Putamen (tissue), 1 donor: ENCODE measurements at places on chromosomes 7 and 10.

DNA sequence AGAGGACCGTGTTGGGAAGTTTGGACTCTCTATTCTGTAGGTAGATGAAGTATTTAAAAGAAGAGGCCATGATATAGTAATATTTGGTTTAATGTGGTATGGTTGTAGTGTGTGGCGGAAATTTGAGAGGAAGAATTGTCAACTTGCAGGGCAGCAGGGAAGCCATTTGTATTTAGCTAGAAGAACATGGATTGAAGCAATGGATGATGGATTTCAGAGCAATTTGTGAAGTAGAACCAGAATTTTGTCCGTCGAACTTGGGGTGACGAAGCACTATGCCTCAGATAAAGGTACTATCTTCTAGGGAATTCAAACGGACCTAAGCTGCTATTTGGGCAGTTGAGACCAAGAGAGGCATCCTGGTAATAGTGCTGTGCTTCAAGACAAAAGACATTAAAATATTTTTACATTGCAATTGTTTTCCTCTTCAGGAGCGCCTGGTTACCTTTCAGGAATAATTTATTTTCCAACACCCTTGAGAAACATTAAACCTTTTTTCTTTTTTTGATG is 615 bp upstream of the WBP1L start:
- DNase-seq = no peak

- no peak for DNase-seq
These were observed 78.3 kb upstream of the LRRC17 start for GRCh38 chr7:102834466-102834865.

GRCh38 chr10:119020627-119020946 is 8.9 kb upstream of the NANOS1 start:
- DNase-seq = no peak

- DNase-seq = no peak
These were observed 48.1 kb downstream of the PDLIM1 start for GRCh38 chr10:95242581-95243317.

GRCh38 chr7:76281006-76281705 is 21.3 kb upstream of the HSPB1 start:
- no peak for DNase-seq

GRCh38 chr7:150515248-150516147 is 826 bp downstream of the GIMAP7 start:
- no peak for DNase-seq

- no peak for DNase-seq
These were observed 251.3 kb downstream of the VTI1A start for GRCh38 chr10:112698133-112698817.

DNA sequence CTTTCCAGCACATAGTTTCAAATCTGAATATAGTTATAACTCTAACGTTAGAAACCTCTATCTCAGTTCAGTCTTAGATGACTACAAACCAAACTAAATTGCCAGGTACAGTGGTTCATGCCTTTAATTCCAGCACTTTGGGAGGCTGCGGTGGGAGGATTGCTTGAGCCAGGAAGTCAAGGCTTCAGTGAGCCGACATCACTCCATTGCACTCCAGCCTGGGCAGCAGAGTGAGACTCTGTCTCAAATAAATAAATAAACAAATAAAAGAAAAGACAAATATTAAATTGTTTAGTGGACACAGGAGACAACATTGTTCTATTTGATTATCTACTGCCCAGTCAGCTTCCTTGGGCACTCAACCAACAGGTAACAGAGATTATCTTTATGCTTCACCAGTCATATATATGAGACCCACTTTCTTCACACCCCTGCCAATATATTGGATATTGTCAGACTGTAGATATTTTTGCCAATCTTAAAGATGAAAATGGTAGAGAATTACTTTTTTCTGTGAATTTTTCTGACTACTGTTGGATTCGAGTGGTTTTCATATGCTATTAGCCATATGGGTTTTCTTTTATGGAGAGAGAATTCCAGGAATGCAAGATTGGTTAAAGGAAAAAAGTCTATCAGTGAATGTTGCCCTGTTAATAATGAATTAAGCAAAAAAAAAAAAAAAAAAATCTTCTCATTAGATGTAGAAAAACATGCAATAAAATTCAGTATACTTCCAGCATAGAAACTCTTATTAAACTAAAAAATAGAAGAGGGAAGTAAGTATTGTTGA is 16.0 kb downstream of the HDAC9 start:
- DNase-seq = no peak

DNA sequence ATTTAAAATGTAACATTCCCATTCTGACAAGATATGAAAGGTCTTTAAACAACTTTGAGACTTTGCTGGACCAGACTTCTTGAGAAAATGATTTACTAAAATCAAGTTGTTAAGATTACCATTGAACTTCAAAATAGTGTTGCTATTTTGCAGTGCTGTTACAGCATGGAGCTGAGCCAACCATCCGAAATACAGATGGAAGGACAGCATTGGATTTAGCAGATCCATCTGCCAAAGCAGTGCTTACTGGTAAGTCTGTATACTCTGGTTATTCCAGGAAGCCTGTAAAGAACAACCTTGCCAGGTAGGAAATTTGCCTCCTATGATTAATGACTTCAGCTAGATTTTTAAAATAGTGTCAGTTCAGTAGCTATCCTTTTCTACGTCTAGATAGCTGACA is 18.8 kb downstream of the TNKS2 start:
- DNase-seq = no peak

GRCh38 chr7:13442226-13442625 is 547.2 kb downstream of the ETV1 start:
- DNase-seq = no peak

DNA sequence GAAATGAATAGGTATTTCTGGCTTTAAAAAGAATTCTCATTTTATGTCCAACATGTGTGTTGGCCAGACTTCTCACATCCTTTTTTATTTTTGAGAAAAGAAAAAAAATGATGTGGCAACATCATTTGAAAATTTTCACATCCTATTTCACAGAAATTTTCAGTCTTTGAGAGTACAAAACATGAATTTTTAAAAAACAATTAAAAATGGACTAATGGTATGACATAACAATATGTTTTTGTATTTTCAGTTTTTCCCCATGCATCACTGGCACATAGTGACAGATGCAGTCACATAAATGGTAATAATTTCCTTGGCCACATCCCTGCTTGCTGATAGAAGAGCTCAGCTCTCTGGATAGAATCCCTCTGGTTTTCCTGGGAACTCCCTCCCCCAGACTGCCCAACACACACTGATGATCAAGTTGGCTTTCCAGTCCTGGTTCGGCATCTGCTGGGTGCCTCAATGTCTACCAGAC is 188.5 kb upstream of the AGR3 start:
- DNase-seq = no peak

GRCh38 chr10:110181451-110181850 is 26.0 kb upstream of the MXI1 start:
- no peak for DNase-seq

GRCh38 chr10:131960631-131961046 is 21.1 kb downstream of the BNIP3 start:
- DNase-seq = no peak

DNA sequence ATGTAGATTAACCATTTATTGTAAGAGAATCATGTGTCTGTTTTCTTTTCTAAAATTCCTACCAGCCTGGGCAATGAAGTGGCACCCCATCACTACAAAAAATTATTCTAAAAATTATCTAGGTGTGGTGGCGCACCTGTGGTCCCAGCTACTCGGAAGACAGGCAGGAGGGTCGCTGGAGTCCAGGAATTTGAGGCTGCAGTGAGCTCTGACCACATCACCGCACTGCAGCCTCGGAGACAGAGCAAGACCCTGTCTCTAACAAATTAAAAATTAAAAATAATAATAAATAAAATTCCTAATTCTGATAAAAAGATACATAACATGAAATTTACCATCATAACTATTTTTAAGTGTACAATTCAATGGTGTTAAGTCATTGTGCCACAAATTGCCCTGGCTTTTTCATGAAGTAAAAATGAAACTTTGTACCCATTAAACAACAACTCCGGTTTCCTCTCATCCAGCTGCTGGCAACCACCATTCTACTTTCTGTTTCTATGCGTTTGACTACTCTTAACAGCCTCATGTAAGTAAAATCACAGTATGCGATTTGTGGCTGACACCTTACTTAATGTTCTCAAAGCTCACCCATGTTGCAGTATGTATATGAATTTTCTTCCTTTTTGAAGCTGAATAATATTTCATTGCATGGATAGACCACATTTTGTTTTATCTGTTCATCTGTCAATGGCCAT is 20.6 kb upstream of the USP6NL start:
- DNase-seq = no peak

DNA sequence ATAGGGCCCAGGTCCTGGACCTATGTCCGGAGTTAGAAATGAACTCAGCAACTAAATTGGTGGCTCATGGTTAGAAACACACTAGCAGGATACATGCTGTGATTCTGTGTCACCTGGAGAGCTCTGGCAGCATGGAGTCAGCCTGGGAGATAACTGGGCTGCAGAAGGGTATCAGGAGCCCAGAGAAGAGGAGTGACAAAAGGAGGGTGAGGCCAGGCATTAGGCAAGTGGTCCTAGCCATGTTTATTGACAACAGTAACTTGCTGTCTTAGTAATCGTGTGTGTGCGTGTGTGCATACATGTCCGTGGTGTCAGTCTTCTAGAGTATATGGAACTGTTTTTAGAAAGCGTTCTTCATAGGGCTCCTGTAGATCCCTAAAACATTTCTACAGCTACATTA is 157.5 kb upstream of the PHYHIPL start:
- no peak for DNase-seq

DNA sequence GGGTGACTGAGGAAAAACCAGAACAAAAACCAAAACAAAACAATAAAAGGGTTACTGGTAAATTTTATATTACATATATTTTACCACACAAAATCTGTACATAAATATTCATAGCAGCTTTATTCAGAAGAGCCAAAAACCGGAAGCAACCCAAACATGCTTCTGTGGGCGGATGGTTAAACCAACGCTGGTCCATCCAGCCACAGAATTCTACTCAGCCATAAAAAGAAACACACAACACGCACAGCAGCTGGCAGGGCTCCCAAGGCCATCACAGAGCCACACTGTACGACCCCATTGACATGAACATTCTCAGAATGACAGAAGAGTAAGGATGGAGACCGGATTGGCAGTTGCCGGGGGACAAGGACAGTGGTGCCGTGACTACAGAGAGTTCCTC is 83.6 kb downstream of the PROSER2 start:
- DNase-seq = no peak

- DNase-seq = no peak
These were observed 96.1 kb downstream of the TPST1 start for GRCh38 chr7:66301249-66301648.

DNA sequence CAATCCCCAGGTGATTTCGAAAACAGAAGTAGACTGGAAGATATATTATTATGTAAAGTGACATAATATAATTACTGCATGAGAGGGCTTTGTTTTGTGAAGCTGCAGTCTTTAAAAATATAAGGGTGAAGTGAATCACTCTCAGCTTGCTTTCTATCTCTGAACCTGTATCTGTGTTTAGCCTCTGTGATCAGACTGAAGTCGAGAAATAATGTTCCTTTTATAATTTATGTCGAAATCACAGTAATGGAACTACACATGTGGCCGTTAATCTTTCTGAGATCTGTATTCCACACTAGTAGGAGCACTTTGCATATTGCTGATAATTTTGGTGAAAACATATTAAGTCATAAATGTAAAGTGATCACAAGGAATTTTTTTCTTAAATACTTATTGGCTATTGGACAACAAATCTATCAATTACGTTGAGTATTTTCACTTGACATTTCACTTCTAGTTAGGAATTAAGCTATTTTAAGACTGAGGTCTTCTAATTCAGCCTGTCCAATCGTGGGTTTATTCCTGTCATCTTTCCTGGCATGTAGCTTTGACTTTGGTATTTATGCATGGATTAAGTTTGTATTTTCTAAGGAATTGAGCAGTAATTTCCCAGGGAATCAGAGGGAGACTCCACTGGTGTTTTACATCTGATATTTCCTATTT is 268.2 kb upstream of the POT1 start:
- DNase-seq = no peak

GRCh38 chr7:66832531-66833351 is 88.3 kb upstream of the TMEM248 start:
- no peak for DNase-seq

DNA sequence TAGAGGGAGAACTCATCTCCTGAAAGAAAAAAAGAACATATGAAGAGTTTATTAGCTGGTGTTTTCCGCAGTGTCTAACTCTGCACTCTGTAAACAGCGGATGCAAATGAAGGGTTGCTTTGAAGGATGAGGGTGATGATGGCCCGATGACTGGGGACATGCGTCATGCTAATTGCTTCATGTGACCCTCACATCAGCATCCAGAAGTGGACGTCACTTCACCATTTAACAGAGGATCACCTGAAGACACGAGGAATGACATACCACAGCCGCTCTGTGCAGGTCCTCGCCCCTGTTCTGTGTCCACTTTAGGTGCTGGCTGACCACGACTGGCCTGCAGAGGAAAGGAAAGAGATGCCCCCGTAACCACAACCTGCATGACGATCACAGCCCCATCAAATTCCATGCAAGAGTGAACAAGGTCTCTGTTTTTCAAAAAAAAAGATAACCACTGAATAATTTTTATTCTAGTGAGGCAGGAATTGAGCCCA is 82.9 kb downstream of the KLF6 start:
- DNase-seq = no peak

GRCh38 chr7:71746006-71746405 is 614.1 kb downstream of the GALNT17 start:
- DNase-seq = no peak

GRCh38 chr7:129789000-129789399 is 163.8 kb downstream of the UBE2H start:
- DNase-seq = no peak

DNA sequence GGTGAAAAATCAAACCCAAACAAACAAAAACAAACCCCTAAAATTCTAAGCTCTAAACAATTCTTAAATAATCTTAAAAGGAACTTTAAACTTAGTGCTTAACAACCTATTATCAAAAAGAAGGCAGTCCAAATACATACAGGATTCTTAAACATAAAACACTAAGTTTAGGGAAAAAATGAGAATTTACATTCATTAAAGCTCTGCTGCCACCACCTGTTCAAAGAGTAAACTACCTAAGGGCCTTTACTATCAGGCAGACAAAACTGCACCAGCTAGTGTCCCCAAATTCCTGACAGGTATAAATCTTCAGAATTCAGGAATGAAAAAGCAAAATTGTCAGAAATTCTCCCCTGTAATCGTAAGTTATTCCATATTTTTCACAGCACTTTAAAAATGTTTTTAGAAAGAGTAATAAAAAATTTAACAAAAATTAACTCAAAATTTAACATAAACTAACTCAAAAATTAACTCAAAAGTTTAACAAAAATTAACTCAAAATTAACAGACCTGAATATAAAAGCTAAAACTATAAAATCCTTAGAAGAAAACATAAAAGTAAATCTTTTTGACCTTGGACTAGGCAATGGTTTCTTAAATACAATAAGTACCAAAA is 55.1 kb downstream of the PDZD8 start:
- no peak for DNase-seq

DNA sequence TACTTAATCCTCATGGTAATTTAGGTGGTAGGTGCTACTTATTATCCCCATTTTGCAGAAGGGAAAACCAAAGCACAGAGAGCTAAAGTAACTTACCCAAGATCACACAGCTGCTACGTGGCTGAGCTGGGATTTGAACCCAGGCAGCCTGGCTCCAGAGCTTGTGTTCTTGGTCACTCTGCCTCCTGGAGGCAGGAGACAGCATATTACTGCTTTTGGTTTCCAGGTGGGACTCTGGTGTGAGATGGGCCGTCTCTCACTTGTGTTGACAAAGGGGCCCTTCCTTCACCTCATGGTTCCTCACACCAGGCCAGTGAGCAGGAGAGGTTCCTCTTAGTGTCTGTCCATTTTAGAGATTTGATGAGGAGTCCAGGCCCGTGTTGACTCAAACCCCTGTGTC is 79.8 kb upstream of the PPIF start:
- no peak for DNase-seq

GRCh38 chr10:97096261-97097083 is 89.3 kb downstream of the SLIT1 start:
- no peak for DNase-seq
